ENCODE measurements at places on chromosomes 7 and 10. TPM values are rescaled to one million over a fixed set of nuclear protein-coding genes. Genes with fewer than 3 reads are reported as not detected.

Gene ZNF467
- 5.0 TPM for total RNA-seq

DNA sequence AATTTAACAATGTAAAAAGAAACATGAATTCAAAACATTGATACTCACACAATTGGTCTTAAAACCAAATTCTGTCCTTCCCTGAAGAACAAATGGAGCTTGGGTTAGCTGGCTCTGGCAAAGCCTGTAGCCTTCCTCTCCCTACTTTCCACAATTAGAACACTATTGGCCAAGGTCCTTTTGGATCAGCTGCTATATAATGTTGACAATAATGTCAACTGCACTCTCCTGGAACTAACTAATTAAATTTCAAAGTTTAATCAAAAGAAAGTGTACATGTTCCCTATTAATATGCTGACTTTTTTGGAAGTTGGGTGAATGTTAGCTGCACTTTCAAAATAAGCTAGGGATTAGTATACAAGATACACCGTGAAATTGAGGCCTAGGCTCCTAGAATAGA, 440.1 kb upstream of the NFE2L3 start:
- no peak overlapping the region for H3K4me3 ChIP-seq
- no peaks in the 10 kb centered on the region for H3K36me3 ChIP-seq
- H3K27ac ChIP-seq, result no peak overlapping the region

Gene SNX10
- 4.9 TPM for total RNA-seq

Gene CFAP70
- 0.72 TPM for total RNA-seq
